ENCODE measurements at places on chromosomes 4 and X.
A peak's percentile ranks its signal among the peaks of the same experiment; 100 is the strongest.

DNA sequence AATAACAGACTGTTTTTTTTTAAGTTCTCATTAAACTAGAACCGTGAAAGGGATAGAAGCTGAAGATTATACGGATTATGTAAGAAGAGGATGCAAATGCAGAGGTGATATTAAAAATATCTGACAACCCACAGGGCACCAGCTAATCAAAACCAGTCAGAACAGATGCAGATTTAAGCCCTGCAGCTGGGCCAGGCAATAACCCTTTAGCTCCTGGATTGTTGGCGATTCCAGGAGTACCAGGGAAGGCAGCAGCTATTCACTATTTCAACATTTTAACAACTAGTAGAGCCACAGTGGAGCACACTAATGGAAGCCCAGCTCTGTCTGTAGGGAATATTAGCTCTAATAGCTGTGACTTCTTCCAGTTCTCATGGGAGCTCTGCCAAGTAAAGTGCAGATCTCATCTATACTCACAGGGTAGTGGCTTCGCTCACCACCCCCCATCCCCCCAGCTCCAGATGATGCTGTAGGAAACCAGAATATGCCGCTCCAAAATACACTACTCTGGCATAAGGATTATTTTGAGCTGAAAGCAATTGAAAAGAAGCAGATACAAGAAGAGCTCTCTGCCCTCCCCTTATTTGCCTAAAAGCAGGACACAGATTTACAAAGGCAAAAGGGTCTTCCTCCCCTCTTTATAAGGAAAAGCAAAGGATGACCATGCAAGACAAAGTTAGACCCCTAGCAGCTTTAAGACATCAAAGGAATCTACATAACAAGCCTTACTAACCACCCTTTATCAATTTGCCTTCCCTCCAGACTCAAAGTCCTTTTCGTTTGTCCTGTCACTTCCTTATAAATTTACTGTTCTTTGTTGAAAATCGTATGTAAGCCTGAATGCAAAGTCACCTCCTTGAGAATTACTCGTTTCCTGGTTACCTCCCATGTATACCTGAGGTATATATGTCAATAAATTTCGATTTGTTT lies 13.7 kb downstream of the SCD5 start:
- peak; percentile 73 for DNase-seq

- no peak for DNase-seq
Observed at GRCh38 chr4:74453037-74453635, 8.2 kb downstream of the AREG start.

GRCh38 chr4:105633241-105633640 lies 75.2 kb downstream of the INTS12 start:
- no peak for DNase-seq

- DNase-seq = no peak
Observed at GRCh38 chr4:181307824-181308223, 935.4 kb upstream of the TENM3 start.

DNA sequence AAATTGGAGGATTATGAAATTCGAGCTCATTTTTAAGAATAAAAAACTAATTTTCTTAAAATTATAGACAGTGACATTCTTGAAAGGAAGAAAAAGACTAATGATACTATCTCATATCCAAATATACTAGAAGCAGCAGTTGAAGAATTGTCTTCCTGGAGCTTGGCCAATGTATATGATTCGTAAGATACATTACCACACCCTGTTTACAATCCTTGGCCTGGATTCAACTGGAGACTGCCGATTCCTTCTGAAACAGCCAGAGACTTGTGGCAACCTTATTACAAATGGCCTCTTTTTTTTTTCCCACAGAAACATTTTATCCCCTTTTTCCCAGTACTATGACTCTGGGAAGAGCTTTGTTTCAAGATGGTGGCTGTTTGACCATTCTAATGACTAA lies 571.2 kb upstream of the FAT1 start:
- DNase-seq = no peak

- peak; percentile 56 for DNase-seq
Observed at GRCh38 chr4:118969359-118969758, 80.7 kb downstream of the SYNPO2 start.

GRCh38 chr4:128835498-128836222 lies 26.2 kb downstream of the JADE1 start:
- no peak for DNase-seq

- peak; percentile 21 for DNase-seq
Observed at GRCh38 chr4:60656171-60656570, 544.0 kb upstream of the ADGRL3 start.

GRCh38 chr4:122746485-122746965 lies 14.0 kb downstream of the BBS12 start:
- DNase-seq = peak; percentile 31

DNA sequence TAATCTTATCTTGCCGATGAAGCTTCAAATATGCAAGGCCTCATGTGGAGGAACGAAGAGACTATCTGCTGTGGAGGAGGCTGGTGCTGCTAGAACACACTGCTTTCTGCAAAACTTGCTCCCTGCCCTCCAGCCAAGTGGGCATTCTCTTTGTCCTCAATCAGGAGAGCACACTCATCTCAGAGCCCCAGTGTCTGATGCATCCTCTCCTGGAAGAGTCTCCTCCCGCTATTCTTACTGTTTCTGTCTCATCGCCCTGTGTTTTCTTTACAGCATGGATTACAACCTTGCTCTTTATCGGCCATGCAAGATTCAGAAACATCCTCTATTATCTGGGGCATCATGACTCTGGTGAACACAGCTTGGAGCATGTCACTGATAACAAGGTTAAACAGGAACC lies 68.2 kb upstream of the MTNR1A start:
- no peak for DNase-seq

GRCh38 chr4:128951316-128951715 lies 141.8 kb downstream of the JADE1 start:
- DNase-seq = no peak

- no peak for DNase-seq
Observed at GRCh38 chrX:108036298-108036973, 8.4 kb upstream of the VSIG1 start.

DNA sequence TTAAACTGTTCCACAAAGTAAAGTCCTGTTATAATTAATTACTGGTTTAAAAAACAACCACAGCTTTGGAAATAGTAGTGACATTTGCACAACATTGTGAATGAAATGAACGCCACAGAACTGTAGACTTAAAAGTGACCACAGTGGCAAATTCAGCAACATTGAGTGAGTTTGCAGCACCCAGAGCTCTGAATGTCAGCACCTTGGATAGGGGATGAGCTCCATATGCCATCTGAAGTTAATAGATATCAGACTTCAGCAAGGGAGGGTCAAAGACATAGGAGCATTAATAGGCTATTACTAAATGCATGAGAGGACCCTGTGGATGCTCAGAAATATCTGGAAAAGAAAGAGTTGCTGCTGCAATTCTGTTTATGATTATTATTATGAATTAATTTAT lies 55.3 kb upstream of the KCNIP4 start:
- peak; percentile 10 for DNase-seq

DNA sequence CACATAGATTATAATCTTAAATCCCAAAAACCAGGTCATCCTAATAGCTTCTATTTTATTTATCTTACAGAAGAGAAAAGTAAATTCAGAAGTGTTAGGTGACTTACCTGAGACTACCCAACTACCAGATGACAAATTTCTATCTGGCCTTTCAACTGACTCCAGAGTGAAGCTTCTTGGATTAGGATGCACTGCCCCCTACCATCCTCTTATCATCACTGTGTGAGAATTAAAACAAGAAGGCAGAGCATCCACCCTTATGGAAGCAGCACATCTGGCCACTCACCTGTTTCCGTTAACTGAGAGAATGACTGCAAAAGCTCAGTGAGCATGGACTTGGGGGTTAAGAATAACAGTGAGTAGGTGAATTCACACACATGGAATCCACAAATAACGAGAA lies 502.6 kb upstream of the TECRL start:
- DNase-seq = peak; percentile 88

DNA sequence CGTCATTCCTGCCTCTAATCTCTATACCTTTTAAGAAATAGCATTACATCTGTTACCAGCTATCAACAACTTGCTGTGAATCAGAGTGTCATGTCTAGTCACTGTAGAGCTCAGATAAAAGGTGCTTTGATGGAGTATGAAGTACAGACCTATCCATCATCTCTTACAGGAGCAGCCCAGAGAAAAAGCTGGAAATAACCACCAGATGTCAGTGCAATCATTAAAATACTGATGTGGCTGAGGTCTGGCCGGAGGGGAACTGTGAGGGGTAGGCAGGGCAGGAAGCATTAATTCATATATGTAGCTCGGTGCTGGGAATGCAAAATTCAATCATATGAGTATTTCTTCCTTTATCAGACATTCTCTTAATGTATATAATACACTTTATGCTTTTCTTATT lies 100.6 kb downstream of the AKAP4 start:
- DNase-seq = peak; percentile 51

GRCh38 chr4:52546449-52546848 lies 112.7 kb downstream of the USP46 start:
- no peak for DNase-seq

- DNase-seq = peak; percentile 11
Observed at GRCh38 chr4:149493492-149493891, 322.2 kb downstream of the IQCM start.

DNA sequence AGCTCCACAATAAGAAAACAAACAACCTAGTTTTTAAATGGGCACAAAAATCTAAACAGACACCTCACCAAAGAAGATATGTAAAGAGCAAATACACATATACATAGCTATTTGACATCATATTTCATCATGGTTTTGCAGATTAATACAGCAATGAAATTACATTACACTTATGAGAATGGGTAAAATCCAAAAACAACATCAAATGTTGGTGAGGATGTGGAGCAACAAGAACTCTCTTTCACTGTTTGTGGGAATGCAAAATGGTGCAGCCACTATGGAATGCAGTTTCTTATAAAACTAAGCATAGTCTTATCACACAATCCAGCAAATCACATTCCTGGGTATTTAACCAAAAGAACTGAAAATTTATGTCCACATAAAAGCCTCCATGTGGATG lies 25.0 kb downstream of the TLR6 start:
- DNase-seq = no peak

GRCh38 chr4:182653596-182653995 lies 263.6 kb downstream of the DCTD start:
- DNase-seq = no peak

GRCh38 chr4:56979421-56980072 lies 851 bp downstream of the POLR2B start:
- peak; percentile 46 for DNase-seq

DNA sequence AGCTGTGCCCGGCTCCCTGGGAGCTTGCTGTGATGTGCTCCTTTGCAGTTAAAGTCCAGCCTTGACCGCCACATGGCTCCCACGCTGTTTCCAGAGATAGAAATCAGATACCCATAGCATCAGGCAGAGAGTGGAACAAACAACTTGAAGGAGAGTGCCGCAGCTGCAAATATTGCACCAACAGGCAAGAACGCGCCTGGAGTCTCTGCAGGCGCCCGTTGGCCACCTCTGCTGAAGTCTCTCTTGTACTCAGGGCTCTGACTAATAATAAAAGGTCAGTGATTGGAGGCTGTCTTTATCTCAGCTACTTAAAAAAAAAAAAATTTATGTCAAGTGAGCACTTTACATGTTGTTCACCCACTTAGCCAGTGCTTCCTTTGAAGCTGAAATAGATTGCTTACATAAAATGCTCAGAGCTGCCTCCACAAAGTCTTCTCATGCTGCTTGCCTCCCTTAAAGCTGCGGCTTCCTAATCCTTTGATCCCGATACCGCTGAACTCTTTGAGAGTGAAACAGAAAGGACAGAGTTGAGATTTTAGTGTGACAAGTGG lies 30.9 kb upstream of the TENM3 start:
- peak; percentile 31 for DNase-seq

DNA sequence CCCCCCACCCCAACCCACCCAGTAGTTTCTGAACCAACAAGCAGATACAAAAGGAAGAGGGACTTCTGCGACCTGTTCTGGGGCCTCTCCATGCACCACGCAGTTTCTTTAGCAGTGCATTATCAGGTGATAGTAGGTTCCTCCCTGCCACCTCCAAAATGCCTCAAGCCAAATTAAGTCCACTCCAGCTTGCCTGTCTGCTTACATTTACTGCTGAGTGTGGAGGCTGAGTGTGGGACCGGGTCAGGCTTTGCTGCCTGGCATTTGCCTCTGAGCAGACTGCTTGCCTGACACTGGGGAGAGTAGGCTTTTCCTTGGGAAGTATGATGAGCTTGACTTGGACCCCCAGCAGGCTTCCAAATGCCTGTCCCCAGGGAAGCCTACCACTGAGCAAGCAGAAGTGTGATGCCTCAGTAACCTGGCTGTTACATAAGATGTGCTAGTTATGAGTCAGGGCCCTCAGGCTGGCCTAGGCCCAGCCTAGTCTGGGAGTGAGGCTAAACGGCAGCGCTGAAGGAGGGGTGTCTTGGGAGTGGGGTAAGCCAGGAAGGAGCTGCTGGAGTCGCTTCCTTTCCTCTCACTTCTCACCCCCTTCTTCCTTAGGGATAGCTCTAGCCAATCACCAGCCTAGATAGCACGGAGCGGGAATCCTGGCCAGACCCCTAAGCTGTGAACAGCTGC lies 9.0 kb downstream of the TSC22D3 start:
- DNase-seq = no peak

DNA sequence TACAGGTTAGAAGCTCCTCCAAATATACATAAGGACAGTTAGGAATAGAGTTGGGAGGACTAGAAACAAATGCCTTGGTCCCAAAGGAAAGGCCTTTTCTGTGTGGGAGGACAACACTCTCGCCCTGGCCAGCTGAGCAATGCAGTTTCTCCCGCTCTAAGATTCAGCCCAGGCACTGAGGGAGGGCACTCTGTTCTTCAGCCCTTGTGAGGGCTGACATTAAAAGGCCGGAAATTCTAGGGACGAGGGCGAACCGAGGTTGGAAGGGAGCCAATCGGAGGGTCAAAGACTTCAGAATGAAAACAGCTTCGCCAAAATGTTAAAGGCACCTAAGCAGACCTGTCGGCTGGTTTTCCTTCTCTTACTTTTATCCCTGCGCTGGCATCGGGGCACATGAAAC lies 2.9 kb upstream of the PTCHD1 start:
- DNase-seq = peak; percentile 43

DNA sequence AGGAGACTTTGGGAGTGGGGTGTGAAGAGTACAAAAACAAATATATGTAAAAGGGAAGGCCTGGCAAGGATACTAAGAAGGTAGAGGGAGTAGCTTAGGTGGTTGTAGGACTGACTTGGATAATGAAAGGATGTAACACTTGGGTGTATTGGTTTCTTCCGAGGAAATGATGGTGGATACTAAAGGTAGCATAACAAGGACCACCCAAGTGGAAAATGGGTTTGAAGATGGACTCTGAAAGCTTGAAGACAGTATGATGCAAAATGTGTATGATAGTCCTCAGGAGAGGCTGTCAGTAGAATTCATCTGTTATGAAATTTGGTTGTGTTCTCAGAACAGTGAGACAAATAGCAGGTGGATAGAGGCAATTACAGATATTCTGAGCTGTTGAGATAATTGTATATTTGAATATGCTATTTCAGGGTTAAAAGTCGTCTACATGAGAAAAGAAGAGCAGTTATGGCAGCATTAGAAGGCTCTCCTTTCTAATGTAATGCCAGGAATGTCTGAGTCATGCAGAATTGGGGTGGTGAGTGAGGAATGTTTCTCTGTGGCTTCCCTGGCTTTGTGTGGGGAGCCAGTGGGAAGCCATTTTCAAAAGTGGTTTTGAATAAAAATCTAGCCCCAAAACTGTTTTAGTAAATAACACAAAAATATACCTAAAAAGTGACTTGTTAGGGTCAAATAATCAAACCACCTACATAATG lies 75.6 kb downstream of the FHIP1A start:
- peak; percentile 96 for DNase-seq

- peak; percentile 38 for DNase-seq
Observed at GRCh38 chr4:81688085-81688484, 216.4 kb upstream of the RASGEF1B start.
